ENCODE measurements at places on chromosomes 12 and 14.

DNA sequence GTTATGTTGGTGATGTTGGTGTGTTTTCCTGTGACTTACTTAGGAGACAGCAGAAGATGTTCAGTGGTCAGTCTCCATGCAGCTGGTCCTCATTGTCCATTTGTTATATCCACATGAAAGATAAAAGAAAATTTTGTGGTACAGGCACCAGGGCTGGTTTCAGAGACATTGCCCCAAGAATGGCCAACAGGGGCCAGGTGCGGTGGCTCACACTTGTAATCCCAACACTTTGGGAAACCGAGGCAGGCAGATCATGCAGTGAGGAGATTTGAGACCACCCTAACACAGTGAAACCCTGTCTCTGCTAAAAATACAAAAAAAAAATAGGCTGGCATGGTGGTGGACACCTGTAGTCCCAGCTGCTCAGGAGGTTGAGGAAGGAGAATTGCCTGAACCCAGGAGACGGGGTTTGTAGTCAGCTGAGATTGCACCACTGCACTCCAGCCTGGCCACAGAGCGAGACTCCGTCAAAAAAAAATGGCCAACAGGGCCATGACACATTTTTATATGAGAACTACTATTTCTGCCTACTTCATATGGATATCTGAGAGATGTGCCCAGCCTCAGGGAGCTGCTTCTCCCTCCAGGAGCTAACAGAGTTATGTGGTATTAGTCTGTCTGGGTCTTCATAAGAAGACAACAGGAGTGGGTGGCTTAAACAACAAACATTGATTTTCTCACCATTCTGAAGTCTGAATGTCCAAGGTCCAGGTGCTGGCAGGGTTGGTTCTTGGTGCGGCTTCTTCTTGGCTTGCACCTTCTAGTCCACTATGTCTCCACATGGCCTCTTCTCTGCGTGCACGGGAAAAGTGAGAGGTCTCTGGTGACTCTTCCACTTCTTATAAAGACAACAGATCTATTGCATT, 821.7 kb downstream of the TMEM121 start:
- DNase-seq: no peak

GRCh38 chr14:75559045-75559444, 19.4 kb upstream of the FLVCR2 start:
- DNase-seq: no peak

GRCh38 chr12:64931981-64932380, 107.5 kb downstream of the TBC1D30 start:
- DNase-seq: no peak

DNA sequence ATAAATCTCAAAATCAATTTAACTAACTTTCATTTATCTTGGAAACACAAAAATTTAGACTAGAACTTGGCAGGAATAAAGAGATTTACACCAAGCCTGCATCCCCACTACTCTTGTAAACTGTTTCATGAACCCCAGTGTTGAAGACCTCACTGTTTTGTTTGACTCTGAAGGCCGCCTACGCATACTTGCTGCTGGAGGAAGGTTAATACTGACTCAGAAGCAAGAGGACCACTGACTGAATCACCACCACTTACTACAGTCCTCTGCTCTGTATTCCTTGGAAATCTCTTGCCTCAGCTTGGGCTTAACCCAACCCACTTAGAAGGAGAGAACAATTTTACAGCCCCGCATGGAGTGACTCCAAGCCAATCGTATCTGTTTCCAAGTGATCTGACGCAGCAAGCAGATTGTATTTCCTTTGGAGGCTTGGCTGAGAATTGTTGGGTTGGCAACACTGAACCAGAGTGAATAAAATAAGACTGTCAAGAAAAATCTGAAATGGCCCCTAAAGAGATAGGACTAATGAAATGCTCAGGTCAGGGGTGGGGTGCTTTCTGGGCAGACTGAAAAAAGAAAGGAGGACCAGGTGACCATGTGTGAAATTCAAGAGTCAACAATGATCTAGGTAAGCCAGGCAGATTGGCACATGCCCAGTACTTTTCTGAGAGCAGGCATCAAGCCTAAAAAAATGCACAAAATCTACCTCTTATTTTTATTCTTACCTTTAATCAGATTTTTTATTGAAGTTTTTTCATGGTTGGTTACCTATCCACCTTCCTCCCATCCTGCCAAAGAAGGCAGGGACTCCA, 248.6 kb downstream of the ZFP36L1 start:
- no peak for DNase-seq

DNA sequence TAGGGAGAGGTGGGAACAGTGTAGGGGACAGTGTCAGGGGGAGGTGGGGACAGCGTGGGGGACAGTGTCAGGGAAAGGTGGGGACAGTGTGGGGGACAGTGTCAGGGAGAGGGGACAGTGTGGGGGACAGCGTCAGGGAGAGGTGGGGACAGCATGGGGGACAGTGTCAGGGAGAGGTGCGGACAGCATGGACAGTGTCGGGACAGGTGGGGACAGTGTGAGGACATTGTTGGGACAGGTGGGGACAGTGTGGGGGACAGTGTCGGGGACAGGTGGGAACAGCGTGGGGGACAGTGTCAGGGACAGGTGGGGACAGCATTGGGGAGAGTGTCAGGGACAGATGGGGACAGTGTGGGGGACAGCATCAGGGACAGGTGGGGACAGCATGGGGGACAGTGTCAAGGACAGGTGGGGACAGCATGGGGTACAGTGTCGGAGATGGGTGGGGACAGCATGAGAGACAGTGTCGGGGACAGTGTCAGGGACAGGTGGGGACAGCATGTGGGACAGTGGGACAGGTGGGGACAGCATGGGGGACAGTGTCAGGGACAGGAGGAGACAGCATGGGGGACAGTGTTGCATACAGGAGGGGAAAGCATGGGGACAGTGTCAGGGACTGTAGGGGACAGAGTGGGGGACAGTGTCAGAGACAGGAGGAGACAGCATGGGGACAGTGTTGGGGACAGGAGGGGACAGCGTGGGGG, 139.0 kb downstream of the TMEM121 start:
- DNase-seq: no peak

DNA sequence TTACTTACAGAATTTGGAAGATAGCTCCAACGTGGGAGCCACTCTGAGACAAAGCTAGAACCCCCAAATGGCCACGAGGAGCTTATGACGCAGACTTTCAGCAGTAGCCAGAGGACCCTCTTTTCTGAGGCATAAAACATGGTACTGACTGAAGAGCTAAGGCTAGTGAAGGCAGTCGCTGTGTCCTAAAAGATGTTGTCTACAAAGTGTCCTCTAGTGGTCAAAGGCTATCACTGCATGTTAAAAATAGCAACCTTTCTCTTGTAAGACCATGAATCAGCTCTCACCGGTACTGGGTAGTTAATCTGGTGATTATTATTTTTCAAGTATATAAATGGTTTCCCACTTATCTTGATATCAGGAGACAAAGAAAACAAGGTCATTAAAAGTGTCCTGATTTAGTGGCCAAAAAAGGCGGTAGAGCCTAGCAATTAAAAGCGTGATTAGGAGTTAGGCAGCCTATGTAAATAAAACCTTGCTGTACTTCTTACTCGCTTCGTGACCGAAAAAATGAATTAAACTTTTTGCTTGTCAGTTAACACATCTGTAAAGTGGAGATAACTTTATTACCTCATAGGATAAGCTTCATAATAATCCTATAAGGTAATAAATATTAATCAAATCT, 47.0 kb upstream of the LGR5 start:
- DNase-seq: no peak

All from mesothelial cell of epicardium (in vitro differentiated cells).